Stimulated activated CD4-positive, alpha-beta T cell treated with anti-CD3 and anti-CD28 coated beads, TNF-alpha, amount 100 ng/mL, for 24 hours (primary cell): ENCODE measurements at places on chromosomes 3 and 15.

GRCh38 chr15:89899295-89899945 is 5.6 kb upstream of the AP3S2 start:
- no peak for DNase-seq

DNA sequence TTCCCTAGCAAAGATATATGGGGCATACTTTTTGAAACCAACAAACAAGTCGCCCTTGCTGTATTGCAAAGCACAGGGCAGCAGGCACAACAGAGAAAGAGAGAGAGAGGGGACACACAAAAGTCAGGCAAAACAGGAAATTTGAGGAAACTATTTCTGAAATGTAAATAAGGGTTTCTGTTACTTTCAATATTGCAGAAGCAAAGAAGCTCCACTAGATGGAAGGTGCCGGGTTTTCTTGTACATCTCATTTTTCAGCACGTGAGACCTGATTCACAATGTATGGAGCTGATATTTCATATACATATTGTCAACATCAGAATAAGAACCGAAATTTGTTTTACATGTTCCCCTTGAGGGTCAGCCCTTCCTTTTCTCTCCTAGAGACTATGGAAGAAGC is 127.4 kb downstream of the FOXP1 start:
- DNase-seq = no peak

DNA sequence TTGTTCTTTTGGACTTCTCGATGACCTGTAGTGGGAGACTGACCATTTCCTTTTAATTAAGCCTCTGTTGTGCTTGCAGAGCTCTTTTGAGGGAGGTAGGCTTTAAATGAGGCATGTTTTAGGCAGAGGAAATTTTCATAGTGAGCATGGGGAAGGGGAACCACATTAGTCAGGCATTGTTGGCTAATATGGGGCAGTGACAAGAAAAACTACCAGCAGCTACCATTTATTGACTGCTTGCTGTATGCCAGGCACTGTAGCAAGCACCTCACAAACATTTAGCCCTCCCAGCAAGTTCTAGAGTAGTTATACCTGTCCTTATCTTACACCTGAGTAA is 10.9 kb downstream of the ATG7 start:
- no peak for DNase-seq

- no peak for DNase-seq
Measured at GRCh38 chr15:55800216-55800615, 57.3 kb upstream of the PRTG start.

GRCh38 chr3:116139641-116140040 is 305.6 kb downstream of the LSAMP start:
- no peak for DNase-seq

- no peak for DNase-seq
Measured at GRCh38 chr3:188234132-188234531, 80.2 kb downstream of the LPP start.

- DNase-seq = no peak
Measured at GRCh38 chr3:111509308-111509707, 32.7 kb upstream of the CD96 start.

DNA sequence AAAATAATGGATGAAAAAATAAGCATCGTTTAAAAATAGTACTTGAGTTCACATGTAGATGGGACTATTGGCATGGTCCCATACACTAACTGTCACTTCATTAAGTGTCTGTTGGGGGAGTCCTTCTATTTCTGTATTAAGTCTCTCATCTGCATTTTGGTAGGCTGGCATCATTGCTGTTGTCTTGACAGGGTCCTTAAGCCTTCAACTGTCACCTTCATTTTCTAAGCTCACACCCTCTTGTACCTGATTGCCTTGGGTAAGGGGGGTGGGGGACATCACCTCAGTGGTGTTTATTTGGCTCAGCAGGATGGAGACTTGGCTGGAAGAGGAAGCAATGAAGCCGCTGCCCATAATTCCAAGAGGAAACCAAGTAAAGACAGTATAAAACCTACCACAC is 202.0 kb upstream of the VEPH1 start:
- DNase-seq = no peak

GRCh38 chr3:97656638-97657037 is 107.9 kb upstream of the ARL6 start:
- DNase-seq = no peak

- no peak for DNase-seq
Measured at GRCh38 chr3:24548278-24548677, 53.6 kb upstream of the THRB start.

- DNase-seq = no peak
Measured at GRCh38 chr3:134375582-134376384, 1.5 kb upstream of the AMOTL2 start.

- no peak for DNase-seq
Measured at GRCh38 chr3:79986338-79986737, 218.5 kb upstream of the ROBO1 start.

DNA sequence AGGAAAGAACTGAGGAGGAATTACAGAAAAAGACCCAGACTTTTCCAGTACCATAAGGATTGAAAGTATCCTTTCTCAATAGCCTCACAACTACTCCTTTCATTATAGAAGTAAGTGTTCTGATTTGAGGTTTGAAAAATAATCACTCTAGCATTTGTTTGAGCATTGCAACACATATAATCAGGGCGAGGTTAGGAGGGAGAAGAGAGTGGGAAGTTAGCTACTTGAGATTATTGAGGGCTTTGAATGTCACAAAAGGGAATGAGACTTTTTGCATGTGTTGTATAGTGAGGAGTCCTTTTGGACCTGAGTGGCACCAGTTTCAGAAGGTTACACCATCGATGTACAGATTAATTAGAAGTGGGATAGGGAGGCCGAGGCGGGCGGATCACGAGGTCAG is 65.2 kb upstream of the TNIK start:
- no peak for DNase-seq

GRCh38 chr3:125622381-125622791 is 27.1 kb upstream of the OSBPL11 start:
- DNase-seq = no peak

DNA sequence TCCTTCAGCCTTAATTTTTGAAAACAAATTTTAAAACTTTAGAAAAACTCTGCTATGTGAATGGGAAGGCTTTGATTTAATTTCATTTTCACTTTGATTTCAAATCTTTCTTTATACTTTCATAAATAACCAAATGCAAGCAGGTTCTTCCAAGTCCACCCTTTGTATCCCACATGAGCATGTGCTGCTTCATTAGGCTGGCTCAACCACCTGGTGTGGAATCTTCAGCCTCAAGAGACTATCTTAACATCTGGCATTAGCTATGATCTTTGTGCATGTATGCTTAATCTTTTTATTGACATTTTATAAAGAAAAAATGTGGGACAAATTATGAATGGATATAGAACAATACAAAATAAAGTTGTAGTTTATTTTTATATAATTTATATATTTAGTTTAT is 81.8 kb upstream of the MLF1 start:
- no peak for DNase-seq

DNA sequence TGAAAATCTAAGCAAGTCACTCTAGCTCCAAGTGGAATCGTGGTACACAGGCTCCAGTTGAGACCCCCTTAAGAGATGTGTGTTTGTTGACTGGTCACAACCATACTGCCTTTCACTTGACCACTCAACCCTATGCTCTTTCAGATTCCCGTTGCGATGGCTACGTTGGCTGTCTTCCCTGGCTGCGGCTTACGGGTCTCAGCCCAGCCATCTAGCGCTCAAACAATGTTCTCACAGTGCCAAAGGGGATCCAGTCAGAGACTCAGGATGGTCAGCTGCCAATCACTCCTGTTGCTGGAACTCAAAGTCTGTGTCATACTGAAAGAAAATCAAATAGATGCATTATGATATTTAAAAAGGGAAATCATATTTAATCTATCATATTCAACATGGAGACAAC is 237.6 kb downstream of the ITPR1 start:
- DNase-seq = no peak

DNA sequence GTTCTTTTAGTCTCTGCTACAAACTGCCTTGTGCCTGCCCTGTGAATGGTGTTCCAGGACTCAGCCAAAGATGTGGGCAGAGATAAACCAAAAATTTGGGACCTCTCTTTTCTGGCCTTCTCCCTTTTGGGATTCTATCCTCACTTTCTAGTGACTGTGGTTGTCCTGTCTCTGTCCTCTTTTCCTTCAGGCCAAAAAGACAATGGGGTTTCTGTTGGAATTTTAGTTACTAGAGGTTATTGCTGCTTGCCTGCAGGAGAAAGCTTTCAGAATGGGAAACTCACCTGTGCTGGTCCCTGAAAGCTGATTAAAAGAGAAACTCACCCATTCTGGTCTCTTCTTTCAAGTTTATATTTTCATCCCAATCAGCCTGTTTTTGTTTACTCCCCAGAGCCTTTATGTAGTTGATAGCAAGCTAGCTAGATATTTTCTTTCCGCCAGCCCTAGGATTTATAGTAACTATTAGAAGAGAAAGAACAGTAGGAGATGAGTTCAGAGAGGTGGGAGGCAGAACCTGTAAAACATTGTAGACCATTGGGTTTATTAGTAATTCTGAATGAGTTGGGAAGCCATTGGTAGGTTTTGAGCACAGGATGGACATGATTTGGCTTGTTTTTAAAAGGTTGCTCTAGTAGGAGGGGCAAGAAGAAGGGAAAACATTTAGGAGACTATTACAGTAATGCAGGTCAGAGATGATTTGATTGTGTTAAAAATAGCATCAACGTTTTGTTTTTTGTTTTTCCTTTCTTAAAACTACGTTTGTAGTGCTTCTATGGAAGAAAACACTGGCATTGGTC is 138.9 kb downstream of the TCF12 start:
- DNase-seq = no peak

- no peak for DNase-seq
Measured at GRCh38 chr3:141243271-141243707, 11.7 kb downstream of the PXYLP1 start.

DNA sequence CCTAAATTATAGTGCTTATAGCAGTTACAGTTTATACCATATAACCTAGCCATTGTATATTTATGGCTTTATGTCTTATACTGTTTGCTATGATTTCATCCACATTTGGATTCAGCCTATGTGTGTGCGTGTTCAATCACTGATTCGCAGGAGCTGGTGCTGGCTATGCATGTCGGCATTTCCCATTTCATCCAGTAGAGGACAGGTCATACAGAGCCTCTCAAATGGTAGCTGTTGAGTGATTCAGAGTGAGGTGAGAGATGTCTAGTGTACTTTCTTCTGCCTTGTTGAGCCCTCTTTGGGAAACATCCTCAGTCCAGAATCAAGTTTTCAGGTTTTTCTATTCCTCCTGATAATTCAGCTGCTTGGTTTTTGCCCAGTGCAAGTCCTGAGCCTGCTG is 76.1 kb downstream of the FRMD4B start:
- DNase-seq = no peak

DNA sequence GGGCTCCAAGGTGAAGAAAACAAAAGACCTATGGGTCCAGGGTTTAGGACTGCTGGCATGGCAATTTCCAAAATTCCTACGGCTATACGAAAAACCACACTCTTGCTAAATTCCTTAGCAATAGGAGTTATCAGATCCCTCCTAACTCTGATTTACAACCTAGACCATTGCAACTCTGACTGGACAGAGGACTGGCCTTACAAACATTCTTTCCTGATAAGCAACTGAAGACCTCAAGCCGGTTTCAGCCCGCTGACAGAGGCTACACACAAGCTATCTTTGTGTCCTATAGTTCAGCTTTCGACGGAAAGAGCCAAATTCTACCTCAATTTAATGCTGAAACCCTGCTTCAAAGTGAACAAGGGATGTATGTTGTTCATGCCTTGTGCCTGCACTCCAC is 38.3 kb upstream of the AGBL1 start:
- DNase-seq = no peak

DNA sequence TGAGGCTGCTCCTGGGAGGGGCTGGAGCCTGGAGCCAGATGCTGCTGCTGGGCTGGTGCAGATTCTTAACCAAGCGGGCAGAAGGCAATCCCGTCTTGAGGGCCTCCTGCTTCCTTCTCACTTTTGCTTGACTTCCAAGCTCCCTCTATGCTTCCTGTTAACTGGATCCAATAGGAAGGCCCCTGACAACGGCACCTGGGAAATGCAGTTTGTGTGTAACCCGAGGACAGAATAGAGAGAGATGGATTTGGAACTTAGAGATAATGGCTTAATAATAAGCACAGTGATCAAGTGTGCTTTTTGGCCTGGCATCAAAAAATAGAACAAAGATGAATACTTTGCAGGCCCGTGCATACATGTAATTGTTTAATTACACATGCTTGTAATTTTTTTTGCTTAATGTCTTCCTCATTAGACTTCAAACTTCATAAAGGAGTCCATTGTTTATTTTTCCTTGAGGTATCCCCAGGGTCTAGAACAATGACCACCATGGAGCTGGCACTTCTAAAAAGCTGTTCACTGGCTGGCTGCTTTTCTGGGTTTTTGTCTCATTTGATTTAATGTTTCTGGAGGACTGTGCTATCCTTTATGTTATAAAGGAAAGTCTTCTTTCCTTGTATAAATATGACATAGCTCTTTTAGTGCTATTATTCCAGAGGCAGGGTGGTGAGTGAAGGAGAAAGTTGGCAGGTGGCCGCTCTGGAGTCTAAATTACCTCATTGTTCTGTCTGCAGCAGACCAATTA is 63.3 kb upstream of the MITF start:
- DNase-seq = no peak

GRCh38 chr15:57017024-57017423 is 98.6 kb downstream of the TCF12 start:
- DNase-seq = no peak

DNA sequence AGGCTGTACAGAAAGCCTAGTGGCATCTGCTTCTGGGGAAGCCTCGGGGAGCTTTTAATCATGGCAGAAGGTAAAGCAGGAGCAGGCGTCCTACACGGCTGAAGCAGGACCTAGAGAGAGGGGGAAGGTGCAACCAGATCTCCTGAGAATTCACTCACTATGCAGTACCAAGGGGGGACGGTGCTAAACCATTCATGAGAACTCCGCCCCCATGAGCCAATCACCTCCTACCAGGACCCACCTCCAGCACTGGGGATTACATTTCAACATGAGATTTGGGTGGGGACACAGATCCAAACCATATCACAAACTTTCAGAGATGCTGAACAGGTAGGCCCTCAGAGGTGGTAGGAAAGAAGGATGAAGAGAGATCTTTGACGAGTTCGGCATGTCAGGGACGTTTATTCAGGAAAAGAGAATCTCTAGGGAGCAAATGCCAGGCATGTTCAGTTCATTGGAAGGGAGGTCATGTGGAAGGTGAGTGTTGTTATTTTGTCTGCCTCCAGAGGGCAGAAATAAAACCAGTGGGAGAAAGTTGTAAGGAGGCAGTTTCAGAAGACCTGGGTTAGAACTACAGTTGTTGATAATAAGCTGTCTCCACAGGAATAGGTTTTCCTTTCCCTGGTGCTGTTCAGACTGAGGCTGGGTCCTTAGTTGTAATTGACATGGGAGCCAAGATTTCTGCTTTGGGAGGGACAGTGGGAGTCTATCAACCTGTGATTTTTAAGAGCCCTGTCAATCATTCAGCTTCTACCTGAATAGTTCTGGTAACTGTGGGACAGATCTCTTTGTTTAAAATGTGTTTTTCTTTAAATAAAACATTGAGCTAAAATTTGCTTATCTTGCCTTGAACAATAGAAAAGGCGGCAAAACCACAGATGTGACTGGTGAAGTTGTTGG is 4.3 kb upstream of the FNDC3B start:
- DNase-seq = no peak

- no peak for DNase-seq
Measured at GRCh38 chr3:36319680-36320079, 60.6 kb upstream of the STAC start.
